Tibial artery (tissue), 4 donors: ENCODE measurements at places on chromosomes 1 and 21.

DNA sequence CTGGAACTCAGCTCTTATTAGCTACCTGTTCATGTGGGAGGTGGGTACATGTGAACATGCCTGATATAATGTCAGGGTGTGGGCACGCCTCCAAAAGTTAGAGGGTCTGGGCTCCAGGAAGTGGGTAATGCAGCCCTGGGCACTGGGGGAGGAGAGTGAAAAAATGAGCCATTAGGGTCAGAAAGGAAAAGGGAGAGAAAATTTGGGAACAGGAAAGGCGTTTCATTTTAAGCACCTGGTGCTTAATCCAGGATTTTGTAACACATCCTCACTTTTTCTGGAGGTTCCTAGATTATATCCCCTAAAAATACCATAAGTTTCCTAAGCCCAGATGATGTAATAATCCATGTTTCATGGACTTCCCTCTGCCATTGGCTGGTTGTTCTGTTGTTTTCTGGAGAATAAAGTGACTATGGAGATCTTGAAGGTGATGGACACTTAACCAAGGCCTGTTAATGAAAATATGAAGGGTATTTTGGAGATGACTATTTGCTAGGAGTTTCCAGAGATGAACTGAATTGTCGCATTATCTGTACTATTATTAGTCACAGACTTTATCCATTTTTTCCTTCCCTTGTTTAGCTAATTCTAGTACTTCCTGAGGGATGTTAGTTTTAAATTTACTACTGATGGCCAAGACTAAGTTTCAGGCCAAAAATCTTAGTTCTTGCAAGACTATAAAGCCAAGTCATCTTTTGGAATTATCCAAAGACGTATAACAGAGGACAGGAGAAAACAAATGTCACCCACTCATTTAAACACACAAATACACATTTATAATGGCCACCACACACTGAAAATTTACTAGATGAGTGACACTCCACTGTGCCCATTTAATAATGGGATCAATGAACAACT is 24.4 kb upstream of the TARBP1 start:
- H3K36me3 ChIP-seq, result no peaks in the 10 kb centered on the region
- H3K4me1 ChIP-seq, result no peaks in the 10 kb centered on the region
- DNase-seq, result no peak
- no peak overlapping the region for H3K4me3 ChIP-seq
- H3K27ac ChIP-seq, result peak overlapping the region; percentile 43
- H3K27me3 ChIP-seq, result no peaks in the 10 kb centered on the region

- H3K27me3 ChIP-seq, result no peaks in the 10 kb centered on the region
- DNase-seq, result no peak
- H3K4me1 ChIP-seq, result no peaks in the 10 kb centered on the region
- no peak overlapping the region for H3K4me3 ChIP-seq
Observed at GRCh38 chr1:6526316-6526715, 28.0 kb downstream of the NOL9 start.

GRCh38 chr1:28159680-28160079 is 16.8 kb downstream of the PTAFR start:
- no peak overlapping the region for H3K4me3 ChIP-seq
- H3K27me3 ChIP-seq, result no peaks in the 10 kb centered on the region
- no peak overlapping the region for H3K27ac ChIP-seq
- no peaks in the 10 kb centered on the region for H3K4me1 ChIP-seq
- no peak for DNase-seq

DNA sequence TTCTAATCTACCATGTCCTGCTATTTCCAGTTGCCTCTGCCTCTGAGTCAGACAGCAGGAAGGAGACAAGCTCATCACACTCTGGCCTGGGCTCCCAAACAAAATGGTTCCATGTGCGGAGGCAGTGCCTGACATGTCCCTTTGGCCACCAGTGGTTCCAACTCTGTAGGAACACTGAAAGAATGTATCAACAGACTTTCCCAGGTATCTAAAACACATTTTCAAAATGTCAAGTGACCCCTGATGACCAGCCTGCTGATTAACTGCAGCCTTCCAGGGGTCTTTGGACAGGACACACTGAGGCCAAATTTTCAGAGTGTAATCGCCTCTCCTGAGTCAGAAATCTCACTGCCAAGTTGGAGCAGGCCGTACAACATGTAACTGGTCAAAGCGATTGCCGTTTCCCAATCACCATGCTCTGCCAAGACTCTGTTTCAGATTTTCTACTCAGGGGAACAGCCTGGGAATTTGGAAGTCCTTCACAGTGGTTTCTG is 172.7 kb downstream of the TPR start:
- no peak overlapping the region for H3K27ac ChIP-seq
- peak; percentile 85 for DNase-seq
- H3K4me3 ChIP-seq, result no peak overlapping the region
- no peaks in the 10 kb centered on the region for H3K36me3 ChIP-seq
- H3K4me1 ChIP-seq, result no peaks in the 10 kb centered on the region
- no peaks in the 10 kb centered on the region for H3K27me3 ChIP-seq

- DNase-seq, result no peak
- peak overlapping the region; percentile 16 for H3K27ac ChIP-seq
- H3K4me3 ChIP-seq, result no peak overlapping the region
- peaks cover 41% of the 10 kb centered on the region for H3K4me1 ChIP-seq
- H3K36me3 ChIP-seq, result no peaks in the 10 kb centered on the region
- no peaks in the 10 kb centered on the region for H3K27me3 ChIP-seq
Observed at GRCh38 chr1:39648496-39648895, 9.1 kb upstream of the HEYL start.

GRCh38 chr1:30041741-30042437 is 681.5 kb downstream of the MATN1 start:
- H3K36me3 ChIP-seq, result no peaks in the 10 kb centered on the region
- no peaks in the 10 kb centered on the region for H3K27me3 ChIP-seq
- H3K4me3 ChIP-seq, result no peak overlapping the region

DNA sequence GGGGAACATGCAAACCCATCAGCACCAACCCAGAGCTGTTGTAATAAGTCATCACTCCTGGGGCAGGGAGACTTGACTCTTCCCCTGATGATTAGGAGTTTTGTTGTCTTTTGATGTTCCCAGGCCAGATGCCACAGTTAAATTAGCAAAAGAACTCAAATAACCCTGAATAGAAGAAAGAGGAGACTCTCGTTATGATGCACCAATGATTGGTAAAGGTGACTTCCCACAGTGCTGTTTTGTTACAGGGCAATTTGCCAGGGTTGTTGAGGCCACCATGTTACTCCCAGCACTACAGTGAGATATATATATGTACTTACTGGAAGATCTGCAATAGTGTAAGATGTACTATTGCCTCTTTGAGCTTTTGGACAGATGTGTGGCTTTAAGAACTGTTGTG is 24.3 kb upstream of the RCAN1 start:
- H3K4me1 ChIP-seq, result no peaks in the 10 kb centered on the region
- H3K27ac ChIP-seq, result no peak overlapping the region
- H3K36me3 ChIP-seq, result no peaks in the 10 kb centered on the region
- H3K4me3 ChIP-seq, result no peak overlapping the region
- no peak for DNase-seq
- H3K27me3 ChIP-seq, result no peaks in the 10 kb centered on the region

DNA sequence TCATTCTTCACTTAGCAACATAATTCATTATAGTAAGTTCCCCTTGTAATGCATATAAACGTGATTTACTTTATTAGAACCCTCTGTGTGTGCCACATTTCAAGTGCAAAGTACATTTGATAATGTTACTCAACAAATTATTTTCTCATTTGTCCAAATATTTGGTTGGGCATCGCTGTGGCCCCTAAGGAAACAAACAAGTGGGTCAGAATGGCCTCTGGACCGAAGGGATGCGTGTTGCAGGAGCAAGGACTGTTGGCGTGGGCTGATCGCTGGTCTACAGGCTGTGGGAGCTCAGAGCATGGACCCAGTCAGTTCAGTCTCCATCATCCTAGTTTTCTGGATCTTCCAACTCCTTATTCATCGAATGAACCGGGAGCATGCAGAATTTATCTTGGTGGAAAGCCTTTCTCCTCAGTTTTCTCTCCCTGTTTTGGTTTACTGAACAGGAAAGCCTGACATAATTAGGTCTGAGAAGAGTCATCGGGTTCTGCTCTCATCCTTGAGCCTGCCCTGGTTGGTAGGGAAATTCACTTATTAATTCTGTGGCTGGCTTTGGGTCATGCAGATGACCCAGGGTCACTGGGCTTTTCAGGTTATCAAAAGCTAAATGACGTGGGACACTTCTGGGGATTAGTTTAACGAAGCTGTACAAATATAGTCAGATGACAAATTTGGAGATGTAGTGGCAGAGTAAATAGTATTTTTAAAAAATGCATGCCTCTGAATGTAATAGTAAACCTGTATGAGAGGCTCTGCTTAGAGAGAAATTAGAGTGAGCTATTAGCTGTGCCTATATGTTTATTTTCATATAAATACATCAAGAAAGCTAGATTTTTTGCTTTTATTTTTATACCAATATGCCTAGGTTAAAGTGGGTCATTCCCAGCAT is 200.2 kb downstream of the SDCCAG8 start:
- no peaks in the 10 kb centered on the region for H3K4me1 ChIP-seq
- H3K27ac ChIP-seq, result no peak overlapping the region
- no peak overlapping the region for H3K4me3 ChIP-seq
- peaks cover 4% of the 10 kb centered on the region for H3K36me3 ChIP-seq
- DNase-seq, result no peak

DNA sequence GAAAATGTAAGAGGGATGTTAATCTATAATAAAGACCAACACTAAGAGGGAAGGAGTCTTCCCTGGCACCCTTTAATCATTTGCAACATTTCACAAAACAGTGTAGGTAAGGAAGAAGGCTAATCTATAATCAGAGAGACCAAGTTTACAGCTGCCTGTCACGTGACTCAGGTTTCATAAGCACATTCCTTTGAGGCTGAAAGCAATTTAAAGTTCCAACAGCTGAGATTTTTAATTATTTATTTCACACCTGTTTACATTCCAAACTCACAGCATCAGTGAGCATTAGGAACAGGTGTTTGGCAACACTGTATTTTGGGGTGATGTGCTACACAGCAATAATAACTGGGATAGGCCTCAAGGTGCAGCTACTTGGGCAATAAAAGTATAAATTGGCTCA is 75.7 kb upstream of the PGBD5 start:
- H3K4me3 ChIP-seq, result no peak overlapping the region
- peaks cover 6% of the 10 kb centered on the region for H3K27me3 ChIP-seq
- no peaks in the 10 kb centered on the region for H3K4me1 ChIP-seq
- no peak for DNase-seq
- H3K27ac ChIP-seq, result no peak overlapping the region

DNA sequence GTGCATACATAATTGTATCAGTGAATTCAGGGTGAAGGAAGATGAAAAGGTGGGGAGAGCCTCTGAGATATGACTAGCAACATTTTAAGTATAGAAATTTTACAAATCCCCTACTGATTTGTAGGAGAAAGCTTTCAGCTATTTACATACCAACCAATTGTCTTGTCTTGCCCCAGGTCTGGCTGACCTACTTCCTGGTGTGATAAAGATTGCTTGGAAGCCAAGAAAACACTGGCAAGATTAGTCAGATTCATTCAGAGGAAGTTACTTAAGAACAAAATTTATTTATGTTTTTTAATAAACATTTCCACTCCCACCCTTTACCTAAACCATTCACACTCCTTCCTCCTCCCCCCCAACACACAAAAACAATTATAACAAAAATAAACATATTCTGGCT is 17.5 kb downstream of the PTGS2 start:
- no peak overlapping the region for H3K4me3 ChIP-seq
- no peaks in the 10 kb centered on the region for H3K27me3 ChIP-seq
- no peak overlapping the region for H3K27ac ChIP-seq
- DNase-seq, result no peak
- H3K36me3 ChIP-seq, result no peaks in the 10 kb centered on the region

- no peaks in the 10 kb centered on the region for H3K4me1 ChIP-seq
- DNase-seq, result no peak
- H3K36me3 ChIP-seq, result no peaks in the 10 kb centered on the region
- no peak overlapping the region for H3K4me3 ChIP-seq
Observed at GRCh38 chr1:200096774-200097173, 69.3 kb downstream of the NR5A2 start.

DNA sequence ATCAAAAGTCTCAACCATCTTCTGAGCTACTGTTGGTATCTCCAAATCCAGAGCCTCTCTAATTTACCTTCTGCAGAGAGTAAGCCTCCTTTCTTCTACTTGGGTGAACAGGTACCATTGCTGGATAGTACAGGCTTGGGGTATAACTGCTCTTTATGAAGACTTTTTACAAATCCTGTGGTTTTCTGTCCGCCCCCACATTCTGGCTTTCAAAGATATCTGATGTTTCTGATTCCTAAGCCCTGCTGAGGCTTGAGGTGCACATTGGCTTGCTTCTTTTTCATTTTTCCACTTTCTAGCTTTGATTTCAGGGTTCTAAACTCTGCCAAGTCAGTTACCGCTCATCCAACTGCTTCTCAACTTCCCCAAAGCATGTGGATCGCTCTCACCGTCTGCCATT is 37.1 kb downstream of the TENT5C start:
- no peaks in the 10 kb centered on the region for H3K4me1 ChIP-seq
- no peaks in the 10 kb centered on the region for H3K36me3 ChIP-seq
- DNase-seq, result no peak
- no peaks in the 10 kb centered on the region for H3K27me3 ChIP-seq
- H3K27ac ChIP-seq, result no peak overlapping the region

GRCh38 chr1:179126338-179127060 is 44.6 kb downstream of the TOR3A start:
- peaks cover 42% of the 10 kb centered on the region for H3K4me1 ChIP-seq
- no peak overlapping the region for H3K4me3 ChIP-seq
- peak overlapping the region; percentile 51 for H3K27ac ChIP-seq
- peak; percentile 82 for DNase-seq

DNA sequence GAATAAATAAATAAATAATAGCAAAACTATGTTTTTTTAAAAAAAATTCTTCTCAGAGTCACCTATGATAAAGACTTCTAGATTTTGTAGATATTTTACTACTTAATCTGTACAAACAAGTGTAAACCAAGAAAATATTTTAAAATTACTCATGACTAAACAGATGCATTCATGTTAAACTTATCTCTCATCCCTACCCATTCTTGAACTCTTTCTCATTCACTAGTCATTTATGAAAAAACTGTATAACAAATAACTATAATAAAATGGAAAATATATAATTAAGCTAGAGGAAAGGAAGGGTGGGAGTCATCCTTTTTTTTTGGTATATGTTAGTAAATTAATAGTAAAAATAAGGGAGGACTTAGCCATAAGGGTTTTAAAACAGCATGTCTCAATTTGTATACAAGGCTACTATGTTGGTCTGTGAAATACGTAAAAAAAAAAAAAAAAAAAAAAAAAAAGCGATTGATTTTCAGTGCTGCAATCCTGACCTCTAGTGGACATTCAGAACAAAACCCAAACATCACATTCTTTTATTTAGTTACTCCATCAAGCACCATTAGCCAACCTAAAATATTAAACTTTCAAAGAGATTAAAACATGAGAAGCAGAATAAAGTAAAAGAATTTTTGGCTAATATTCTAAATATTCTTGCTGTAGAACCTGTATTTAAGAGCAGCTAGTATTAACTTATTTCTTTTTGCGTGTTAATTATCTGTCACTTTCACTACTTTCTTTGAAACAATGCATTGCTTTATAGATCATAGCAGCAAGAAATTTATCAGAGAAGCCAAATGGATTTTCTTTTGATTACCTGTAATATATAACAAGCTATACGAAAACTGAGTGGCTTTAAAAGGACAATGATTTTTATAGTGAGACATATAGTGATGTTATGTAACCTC is 255.8 kb upstream of the CACYBP start:
- H3K4me1 ChIP-seq, result no peaks in the 10 kb centered on the region
- no peak for DNase-seq
- H3K27ac ChIP-seq, result no peak overlapping the region
- no peaks in the 10 kb centered on the region for H3K27me3 ChIP-seq
- no peak overlapping the region for H3K4me3 ChIP-seq
